ENCODE measurements at places on chromosomes 6 and 20.
A peak's percentile ranks its signal among the peaks of the same experiment; 100 is the strongest.

DNA sequence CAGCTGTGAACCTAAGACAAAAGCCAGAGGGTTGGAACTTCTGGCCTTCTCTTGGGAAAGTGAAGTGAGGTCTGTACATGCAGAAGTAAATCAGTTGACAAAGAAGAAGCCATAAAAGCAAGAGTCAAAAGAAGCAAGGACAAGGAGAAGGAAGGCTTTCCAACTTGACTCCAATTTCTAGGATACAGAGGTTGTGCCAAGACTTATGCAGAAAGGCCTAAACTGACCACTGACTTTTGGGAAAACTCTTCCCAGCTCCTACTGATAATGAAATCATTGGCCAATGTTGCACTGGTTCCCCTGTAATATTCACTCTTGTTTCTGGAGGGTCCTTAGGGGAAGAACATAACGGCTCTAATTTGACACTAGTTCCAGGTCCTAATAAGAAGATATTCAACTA lies 29.3 kb upstream of the NT5E start:
- no peak for DNase-seq

- no peak for DNase-seq
Measured at GRCh38 chr20:39638731-39639130, 676.6 kb downstream of the DHX35 start.

- DNase-seq: no peak
Measured at GRCh38 chr6:15776458-15776980, 113.7 kb upstream of the DTNBP1 start.

GRCh38 chr20:46132705-46133120 lies 14.6 kb downstream of the CD40 start:
- peak; percentile 25 for DNase-seq

- no peak for DNase-seq
Measured at GRCh38 chr6:132725947-132726607, 12.2 kb upstream of the VNN1 start.
